ENCODE measurements at places on chromosomes 2 and 18. TPM values are rescaled to one million over a fixed set of nuclear protein-coding genes. Genes with fewer than 3 reads are reported as not detected.

HOXD13 gene
- total RNA-seq: not detected

GKN1 gene
- not detected for total RNA-seq

PLGLB1 gene
- 1.6 TPM for total RNA-seq

SERPINE2 gene
- total RNA-seq: 19.6 TPM

PDCD1 gene
- not detected for total RNA-seq

GRCh38 chr2:237451643-237452469, 35.2 kb upstream of the MLPH start:
- peak; percentile 48 for DNase-seq

GRCh38 chr2:38254796-38255195, 122.3 kb downstream of the ATL2 start:
- DNase-seq: no peak

- DNase-seq: no peak
These were observed 34.4 kb downstream of the NCL start for GRCh38 chr2:231429901-231430300.

GRCh38 chr18:28736223-28736622, 559.3 kb upstream of the CDH2 start:
- no peak for DNase-seq

GRCh38 chr2:110095994-110096633, 19.5 kb downstream of the MALL start:
- DNase-seq: no peak

GRCh38 chr2:197190100-197190432, 120.5 kb downstream of the ANKRD44 start:
- DNase-seq: no peak

GRCh38 chr2:111638274-111638877, 245.6 kb downstream of the ANAPC1 start:
- DNase-seq: no peak
